ENCODE measurements at places on chromosomes 5 and 9.
A peak's percentile ranks its signal among the peaks of the same experiment; 100 is the strongest.

DNA sequence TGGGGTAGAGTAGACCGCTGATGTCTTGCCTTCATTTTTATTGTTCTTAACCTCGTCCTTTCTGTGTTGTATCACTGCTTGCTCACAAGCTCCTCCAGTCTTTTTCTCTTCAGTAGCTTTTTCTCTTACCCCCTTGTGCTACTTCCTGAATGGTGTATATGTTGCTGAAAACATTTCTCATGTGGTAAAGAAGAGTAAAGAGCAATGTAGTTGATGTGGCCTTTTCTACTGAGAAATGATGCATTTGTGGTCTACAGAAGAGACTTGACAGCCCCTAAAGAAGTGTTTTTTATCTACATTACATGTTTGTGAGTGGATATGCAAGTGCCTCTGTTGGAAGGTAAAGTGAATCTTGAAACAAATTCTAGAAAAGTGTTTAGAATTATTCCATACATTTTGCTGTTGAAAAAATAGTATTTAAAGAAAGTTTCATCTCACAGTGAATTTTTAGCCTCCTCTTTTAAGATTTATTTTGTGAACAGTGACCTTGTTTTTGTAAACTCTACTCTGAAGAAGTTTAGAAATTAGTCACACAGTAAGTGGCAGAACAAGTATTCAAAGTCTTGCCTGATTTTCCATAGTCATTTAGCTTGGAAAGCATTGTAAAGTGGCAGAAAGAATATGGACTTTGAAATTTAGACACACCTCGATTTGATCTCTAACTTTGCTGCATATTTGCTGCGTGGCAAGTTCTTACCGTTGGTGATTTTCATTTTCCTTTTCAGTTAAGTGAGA lies 17.4 kb downstream of the CDC42SE2 start:
- DNase-seq, result no peak

DNA sequence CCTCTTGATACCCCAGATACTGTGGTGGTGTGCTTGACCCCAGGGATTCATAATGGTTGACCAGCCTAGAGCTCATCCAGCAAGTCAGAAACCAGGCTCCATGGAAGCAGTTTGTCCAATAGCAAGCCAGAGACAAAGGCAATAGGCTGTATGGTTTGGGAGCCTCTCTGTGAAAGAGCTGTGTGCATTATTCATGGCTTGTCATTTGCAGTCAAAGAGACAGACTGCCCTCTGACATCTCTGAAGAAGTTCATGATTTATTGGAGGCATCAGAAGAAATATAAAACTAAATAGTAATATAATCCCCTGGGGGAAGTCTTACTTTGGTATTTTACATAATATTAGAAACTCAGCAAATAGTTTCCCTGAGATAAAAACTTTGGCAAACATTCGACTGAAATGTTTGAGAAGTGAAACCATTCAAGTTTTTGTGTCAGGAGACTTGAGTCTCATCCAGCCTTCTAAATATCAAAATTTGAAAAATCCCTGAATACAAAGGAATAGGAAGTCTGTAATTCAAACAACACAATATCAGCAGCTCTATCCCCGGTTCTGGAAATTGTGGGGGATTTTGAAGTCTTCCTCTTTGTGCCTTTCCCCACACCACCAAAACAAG lies 250.3 kb downstream of the ZSWIM6 start:
- no peak for DNase-seq

DNA sequence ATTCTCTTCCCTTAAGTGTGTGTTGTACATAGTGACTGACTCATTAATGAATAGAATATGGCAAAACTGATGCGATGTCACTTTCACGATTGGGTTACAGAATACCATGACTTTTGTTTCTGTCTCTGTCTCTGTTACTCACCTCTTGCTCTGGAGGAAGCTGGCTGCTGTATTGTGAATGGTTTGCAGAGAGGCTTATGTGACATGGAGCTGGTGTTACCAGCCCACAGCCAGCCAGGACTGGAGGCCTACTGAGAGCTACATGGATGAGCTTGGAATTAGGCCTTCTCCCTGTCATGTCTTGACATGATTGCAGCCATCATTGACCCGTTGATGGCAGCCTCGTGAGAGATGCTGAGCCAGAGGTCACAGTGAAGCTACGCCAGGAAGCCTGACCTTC lies 161.9 kb downstream of the TAF11L14 start:
- no peak for DNase-seq

DNA sequence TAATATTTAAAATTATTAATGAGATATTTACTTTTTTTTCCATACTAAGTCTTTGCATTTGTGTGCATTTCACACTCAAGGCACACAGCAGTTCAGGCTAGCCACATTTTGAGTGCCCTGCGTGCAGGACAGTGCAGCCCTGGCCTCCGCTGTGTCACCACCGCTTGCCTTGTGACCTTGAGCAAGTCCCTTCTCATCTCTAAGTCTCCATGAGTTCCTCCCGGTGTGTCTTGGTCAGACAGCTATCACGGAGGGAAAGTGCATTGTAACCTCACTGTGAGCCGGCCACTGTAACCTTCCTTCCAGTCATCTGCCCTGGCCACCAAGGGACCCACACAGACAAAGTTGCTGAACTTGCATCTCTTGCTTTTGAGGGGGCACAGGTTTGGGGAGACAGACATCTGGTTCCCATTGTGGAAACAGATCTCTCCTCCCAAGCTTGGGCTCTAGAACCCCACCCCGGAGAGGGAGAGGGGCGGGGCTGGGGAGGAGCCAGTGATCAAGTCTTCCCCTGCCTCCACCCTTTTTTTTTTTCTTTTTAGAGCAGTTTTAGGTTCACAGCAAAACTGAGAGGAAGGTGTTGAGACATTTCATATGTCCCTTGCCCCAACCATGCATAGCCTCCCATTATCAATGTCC lies 96.8 kb downstream of the C9orf50 start:
- DNase-seq, result peak; percentile 64

- DNase-seq, result no peak
These were observed 6.8 kb upstream of the RNF180 start for GRCh38 chr5:64158827-64159226.

GRCh38 chr5:116492016-116492623 lies 82.5 kb downstream of the SEMA6A start:
- DNase-seq, result peak; percentile 41

DNA sequence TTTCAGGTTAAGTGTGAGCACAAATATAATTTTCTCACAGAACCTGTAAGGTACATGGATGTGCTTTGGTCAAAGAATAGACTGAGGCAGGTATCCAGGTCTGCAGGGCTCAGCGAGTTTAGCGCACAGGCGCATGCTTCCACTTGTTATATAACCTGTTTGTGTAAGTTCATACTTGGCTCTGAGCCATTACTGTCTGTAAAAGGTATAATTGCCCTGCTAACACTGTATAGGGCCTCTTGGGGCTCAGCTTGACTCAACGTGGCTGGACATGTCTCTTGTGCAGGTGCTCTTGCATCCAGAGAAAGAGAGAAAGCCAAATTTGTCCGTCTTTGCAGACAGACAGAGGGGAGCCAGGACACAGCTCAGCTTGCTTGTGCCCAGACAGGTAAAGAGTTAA lies 759.6 kb downstream of the MTRR start:
- DNase-seq, result no peak

DNA sequence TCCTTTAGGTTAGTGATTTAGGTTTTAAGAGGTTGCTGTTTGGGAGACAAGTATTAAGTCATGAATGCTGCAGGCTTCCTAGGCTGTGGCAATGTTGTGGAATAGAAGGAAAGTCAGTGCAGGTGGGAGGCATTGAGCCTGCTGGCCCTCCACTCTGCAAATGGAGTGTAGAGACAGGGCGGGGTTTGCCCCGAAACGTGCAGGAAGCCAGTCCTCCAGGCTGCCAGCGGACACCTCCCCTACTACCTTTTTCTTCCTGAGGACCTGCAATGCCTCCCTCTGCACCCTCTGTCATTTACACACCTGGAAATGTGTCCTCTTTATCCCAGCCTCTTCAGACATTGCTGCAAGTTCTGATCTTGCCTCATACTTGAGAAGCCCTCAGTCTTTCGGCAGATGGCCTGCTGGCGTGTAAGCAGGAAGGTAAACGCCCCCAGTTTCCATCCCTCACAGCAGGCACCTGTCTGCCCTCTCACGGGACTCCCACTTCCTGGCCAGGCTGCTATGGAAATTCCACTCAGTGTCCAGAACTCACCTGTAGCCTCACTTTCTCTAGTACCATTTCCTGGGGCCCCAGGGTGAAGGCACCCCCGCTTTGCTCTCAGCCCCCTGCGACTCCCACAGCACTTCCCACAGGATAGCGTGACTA lies 81.6 kb upstream of the BOD1 start:
- DNase-seq, result no peak

DNA sequence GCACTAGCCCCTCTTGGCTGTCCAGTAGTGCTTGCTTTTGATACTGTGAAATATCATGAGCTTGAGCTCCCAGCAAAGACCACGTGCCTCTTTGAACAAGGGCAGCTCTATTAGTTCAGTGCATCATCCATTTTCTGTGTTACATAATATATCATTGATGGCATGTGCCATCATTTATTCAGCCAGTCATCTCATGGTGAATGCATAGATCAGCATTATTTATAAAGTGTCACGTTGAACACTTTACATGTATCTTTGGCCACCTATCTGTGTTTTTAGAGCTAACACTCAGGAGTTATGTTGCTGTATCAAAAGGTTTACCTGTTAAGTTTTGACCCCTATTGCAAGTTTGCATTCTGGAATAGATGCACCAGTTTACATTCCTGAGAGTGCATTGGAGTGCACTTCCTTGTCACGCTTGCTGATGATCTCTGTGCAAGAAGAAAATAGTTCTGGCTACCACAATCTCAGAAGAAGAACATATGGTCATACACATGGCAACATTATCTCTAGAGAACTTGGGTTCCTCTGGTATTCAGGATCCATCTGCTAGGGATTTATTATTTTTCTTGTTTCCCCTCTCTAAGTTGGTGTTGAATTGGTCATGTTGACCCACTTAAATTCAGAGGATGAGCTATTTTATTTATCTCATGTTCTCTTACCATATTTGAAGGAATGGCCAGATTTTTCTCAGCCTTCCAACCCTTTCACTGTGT lies 120.9 kb downstream of the SH3GL2 start:
- no peak for DNase-seq

DNA sequence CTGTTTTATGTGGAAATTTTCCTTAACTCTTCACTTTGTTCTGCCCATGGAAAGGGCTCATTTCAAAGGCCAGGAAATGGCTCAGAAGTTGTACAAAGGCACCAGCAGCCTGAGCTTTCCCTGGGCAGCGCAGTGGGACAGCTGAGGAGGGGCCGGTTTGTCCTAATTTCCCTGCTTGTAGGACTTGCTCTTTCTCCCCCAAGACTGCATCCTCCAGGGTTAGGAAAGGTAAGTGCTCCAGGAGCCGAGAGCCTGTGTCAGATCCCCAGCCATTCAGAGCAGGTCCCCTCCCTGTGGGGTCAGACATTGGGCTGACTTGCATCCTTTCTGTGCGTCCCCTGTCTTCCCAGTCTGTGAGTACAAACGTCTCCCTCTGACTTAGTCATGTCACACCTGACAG lies 43.5 kb downstream of the AGXT2 start:
- no peak for DNase-seq

DNA sequence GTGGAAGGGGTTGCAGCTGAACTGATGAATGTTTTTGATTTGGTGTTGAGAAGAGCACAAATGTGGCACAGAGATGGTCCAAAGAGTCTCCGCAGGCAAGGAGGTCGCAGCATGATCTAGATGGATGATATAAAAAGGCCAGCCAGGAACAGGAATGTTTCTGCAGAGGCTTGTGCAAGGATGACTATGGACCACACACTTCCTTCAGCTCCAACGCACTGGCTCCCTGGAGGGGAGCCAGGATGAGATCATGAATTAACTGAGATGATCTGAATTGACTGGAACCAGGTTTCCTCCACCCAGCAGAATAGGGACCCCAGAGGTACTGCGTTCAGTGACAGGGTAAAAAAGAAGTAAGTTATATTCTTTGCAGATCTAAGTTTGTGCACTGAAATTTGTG lies 89.0 kb downstream of the ARSB start:
- peak; percentile 58 for DNase-seq

GRCh38 chr5:119387945-119388618 lies 32.3 kb downstream of the TNFAIP8 start:
- DNase-seq, result no peak

DNA sequence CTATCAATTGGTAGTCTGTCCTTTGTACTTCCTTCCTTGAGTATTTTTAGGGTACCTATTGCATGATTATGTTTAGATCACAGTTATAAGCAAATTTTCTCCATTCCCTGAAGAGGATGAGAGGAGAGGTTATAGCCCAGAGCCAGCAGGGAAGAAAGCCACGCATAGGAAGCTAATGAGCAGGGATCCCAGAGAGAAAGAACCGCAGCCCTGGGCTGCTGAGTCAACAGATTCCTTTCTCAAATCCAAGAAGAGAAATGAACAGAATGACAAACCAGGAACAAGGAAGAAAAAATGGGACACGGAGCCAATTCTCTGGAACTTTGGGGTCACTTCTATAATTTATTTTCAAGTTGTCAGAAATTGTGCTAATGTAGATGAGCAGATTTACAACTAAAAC lies 284.5 kb downstream of the RFX3 start:
- DNase-seq, result no peak

GRCh38 chr5:177089127-177089526 lies 2.4 kb downstream of the FGFR4 start:
- DNase-seq, result no peak

DNA sequence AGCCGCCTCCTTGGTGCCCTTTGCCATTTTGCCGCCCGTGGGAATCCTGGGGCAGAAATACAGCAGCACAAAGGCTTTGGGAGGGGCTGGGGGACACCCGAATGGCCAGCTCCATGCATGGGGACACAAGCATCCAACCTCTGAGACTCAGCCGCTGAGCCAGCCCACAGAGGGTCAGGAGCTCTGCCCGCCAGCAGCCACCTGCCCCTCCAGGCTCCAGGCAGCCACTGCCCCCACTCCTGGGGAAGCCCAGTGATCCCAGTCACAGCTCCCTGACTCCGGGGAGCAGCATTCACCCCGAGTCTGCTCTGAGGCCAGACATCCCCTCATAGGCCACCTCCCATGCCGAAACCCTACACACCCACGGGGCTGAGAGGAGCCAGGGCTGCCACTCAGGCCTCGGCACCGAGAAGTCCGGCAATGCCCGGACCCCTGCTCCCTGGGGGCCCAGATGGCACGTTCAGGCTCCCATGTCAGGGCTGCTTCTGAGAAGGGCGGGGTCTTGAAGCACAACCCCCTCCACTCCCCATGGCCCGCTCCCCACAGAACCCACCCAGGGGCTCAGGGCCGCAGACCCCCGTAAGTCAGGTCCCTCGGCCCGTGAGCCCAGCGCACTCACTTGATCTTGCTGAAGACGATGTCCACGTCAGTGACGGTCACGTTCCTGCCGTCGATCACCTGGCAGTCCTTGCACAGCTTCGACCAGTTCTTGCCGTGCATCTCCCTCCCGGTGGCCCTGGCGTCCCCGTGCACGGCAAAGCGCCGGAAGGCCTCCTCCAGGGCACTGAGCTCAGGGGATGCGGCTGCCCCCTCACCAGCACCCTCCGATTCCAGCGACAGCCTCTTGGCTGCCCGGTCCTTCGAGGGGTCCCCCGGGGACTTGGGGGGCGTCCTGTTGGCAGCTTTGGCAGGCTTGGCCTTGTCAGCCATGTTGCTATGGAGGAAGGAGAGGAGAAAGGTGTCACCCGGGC lies 15.7 kb downstream of the TPPP start:
- no peak for DNase-seq

DNA sequence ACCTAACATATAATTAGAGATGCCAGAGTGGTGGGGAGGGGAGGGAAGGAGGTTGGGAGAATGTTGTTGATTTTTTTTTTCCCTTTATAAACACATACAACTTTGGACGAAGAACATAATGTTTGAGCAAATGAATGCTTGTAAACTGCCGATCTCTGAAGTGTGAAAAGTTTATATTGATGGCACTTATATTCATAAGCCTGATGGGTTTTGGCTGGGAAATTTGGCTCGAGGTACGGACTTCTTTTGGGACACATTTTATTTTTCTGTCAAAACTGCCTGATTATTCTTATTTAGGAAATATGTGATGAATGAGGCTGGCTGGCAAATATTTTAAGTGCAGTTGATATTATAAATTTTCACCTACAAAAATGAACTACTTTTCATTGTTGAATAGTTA lies 9.9 kb downstream of the DAPK1 start:
- no peak for DNase-seq
